ENCODE measurements at places on chromosomes 1 and 21.

DNA sequence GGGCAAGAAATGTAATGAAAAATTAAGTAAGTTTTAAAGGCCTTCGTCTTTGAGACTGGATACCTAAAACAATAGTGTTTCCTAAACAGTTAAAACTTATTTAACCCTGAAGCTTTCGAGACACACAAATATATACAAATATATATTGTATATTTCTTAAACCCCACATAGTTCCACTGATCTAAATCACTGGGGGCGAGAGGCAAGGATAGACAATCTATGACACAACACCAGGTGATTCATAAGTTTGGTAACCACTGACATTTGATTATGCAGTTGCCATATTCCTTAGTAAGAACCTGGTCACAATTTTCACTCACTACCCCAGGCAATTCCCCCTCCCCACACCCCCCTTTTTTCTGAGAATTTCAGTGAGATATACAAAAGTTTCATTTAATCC lies 55.3 kb upstream of the BOLA1 start:
- peak; percentile 74 for DNase-seq

- peak; percentile 76 for DNase-seq
Observed at GRCh38 chr1:153805042-153805745, 30.0 kb downstream of the SLC27A3 start.

DNA sequence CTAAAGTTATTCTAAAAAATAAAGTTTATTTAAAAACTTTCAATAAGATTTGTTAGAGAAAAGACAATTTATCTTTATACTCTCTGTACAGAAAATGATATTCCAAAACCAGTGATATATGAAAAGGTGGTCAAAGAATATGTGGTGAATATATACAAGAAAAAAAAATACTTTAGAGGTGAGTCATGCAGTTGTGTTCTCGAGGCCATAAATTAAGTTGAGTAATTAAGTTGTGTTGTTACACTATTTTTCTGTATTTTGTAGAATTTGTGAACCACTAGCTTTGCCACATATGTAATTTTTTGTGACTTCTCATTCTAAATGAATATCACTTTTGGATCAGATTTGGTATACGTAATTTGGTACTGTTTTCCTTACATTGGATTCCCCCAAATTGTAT lies 23.6 kb upstream of the DUSP10 start:
- DNase-seq = peak; percentile 25

GRCh38 chr1:10795276-10796021 lies 997 bp downstream of the CASZ1 start:
- no peak for DNase-seq

- no peak for DNase-seq
Observed at GRCh38 chr21:45819478-45820170, 161.9 kb upstream of the COL6A1 start.

- peak; percentile 88 for DNase-seq
Observed at GRCh38 chr1:26787706-26788514, at the start of gene PIGV. Gene PIGV (plus strand): TSS chr1:26787950. CDS start chr1:26790816, 2,866 bp downstream.

DNA sequence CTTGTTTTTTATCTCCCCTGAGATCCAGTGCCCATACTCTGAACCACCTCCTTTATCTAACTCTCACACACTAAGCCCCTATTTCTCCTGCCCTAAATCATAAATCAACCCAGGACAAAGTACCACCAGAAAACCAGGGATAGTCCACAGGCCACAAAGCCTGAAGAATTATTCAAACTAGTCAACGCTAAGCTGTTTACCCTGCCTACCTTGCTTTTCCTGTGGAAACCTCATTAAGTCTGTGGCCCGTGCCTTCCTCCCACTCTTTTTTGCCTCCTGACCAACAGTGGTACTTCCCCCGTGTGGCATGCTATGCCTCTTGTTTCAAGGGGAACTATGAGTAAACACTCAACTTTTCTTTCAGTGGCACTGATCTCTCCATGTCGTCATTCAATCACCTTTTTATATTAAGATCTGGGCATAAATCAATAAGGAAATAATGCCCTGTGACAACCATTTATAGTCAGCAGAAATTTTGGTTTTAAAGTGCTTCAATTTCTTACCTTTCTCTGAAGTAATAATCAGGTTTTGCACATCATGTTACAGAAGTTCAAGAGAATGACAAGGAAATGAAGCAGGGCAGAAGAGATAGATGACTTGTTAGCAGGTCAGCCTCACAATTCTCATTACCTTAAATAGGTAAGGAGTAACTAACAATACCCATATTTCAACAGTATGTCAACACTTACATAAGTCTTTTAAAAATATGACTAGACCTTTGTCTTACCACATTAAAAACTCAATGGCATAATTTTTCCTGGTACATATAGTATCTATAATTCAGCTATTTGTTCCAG lies 32.1 kb downstream of the EYA3 start:
- no peak for DNase-seq

GRCh38 chr1:38194472-38194871 lies 147.9 kb upstream of the POU3F1 start:
- no peak for DNase-seq

GRCh38 chr1:107776900-107777663 lies 187.9 kb downstream of the VAV3 start:
- no peak for DNase-seq

GRCh38 chr21:42836767-42837301 lies 42.5 kb downstream of the WDR4 start:
- no peak for DNase-seq

DNA sequence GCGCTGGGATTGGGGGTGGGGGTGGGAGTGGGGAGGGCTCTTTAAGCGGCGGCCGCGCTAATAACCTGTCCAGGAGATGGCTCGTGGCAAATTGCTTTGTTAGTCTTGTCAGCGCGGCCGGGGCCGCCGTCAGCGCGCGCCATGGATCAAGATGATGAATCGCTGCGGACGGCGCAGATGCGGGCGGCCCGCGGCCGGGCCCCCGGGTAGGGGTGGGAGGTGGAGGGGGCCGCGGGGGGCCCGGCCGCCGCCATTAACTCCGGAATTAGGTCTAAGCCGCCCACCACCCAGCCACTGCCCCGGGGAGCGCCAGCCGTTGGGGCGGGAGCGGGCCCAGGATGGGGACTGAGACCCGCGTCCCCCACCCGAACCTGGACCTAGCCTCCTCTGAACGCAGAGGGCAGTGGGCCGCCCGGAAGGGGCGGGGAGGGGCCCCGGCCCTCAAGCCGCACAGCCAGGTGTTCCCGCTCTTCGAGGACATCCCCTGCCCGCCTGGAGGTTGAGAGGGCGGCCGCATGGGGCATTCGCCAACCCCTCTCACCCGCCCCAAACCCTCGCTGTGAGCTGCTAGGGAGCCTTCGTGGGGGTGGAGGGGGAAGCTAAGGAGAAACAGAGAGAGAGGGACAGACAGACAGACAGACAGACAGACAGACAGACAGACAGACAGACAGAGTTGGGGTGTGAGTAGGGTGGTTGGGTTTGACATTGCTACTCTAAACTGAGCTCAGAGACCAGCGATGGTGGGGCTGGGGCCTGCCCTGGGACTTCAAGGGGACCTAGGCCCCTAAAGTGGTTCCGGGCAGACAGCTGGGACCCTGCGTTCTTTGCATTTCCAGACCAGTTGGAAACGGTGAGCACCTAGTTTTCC lies 3.8 kb upstream of the DMBX1 start:
- no peak for DNase-seq

DNA sequence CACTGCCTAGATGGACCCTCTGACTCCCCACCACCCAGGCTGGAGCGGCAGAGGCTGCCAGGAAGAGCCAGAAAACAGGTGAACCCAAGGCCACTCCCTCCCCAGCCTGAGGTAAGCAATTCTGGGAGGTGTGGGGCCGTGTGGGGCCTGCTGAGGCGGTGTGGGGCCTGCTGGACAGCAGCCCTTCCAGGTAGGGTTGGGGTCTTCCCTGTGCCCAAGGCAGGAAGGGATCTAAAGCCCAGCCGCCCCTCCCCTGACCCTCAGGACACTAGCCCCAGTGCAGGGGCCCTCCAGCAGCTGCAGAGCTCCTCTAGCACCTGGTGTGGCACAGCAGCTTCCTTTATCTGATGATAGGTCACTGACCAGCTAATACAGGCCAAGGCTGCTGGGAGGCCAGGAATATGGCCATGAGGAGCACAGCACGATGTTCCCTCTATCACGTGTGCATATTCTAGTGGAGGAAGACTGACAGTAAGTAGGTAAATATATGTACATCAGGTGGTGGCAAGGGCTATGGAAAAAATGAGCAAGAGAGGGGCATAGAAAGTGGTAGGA lies 86.9 kb downstream of the IER5 start:
- no peak for DNase-seq

- no peak for DNase-seq
Observed at GRCh38 chr1:69528376-69528775, 39.3 kb upstream of the LRRC7 start.

- DNase-seq = no peak
Observed at GRCh38 chr21:31410499-31411131, 66.6 kb upstream of the TIAM1 start.

DNA sequence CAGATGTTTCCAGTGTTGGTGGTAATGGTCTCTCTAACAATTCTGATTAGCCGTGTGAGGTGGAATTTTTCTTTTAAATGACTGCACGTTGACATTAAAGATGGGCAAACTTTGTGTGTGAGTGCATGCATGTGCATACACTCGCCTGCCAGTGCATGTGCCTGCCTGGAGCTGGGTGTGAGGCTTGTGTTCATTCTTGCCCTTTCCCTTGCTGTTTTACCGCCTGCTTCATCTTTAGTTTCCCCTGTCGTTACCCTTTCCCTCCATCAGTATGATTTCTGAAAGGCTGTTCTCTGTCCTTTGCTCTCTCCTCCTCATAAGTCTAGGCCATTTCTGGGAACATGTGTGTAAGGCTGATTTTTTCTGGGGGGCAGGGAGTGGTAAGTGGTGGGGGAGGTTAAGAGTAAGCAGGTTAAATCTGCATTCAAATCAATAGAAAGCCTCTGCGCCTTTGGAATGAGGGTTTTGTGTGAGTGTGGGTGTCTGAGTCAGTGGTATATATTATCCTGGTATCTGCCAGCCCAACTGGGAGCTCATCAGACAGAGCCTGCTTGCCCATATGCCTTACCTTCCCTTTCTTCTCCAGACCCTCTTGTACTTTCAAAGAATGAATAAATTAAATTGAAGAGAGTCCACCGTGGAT lies 112.5 kb downstream of the PBX1 start:
- no peak for DNase-seq

DNA sequence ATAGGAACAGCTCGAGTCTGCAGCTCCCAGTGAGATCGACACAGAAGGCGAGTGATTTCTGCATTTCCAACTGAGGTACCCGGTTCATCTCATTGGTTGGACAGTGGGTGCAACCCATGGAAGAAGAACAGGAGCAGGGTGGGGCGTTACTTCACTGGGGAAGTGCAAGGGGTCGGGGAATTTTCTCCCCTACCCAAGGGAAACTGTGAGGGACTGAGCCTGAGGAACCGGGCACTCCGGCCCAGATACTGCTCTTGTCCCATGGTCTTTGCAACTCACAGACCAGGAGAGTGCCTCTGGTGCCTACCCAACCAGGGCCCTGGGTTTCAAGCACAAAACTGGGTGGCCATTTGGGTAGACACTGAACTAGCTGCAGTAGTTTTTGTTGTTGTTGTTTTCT lies 307.1 kb downstream of the AMY1C start:
- DNase-seq = no peak

DNA sequence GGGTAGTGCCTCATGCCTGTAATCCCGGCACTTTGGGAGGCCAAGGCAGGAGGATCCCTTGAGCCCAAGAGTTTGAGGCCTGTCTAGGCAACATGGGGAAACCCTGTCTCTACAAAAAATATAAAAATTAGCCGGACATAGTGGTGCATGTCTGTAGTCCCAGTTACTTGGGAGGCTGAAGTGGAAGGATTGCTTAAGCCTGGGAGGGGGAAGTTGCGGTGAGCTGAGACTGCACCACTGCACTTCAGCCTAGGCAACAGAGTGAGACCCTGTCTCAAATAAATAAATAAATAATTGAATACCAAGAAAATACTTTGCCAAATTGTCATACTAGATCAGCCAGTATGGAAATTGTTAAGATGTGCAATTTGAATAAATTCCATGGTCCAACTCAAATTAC lies 5.9 kb upstream of the RBBP5 start:
- no peak for DNase-seq

DNA sequence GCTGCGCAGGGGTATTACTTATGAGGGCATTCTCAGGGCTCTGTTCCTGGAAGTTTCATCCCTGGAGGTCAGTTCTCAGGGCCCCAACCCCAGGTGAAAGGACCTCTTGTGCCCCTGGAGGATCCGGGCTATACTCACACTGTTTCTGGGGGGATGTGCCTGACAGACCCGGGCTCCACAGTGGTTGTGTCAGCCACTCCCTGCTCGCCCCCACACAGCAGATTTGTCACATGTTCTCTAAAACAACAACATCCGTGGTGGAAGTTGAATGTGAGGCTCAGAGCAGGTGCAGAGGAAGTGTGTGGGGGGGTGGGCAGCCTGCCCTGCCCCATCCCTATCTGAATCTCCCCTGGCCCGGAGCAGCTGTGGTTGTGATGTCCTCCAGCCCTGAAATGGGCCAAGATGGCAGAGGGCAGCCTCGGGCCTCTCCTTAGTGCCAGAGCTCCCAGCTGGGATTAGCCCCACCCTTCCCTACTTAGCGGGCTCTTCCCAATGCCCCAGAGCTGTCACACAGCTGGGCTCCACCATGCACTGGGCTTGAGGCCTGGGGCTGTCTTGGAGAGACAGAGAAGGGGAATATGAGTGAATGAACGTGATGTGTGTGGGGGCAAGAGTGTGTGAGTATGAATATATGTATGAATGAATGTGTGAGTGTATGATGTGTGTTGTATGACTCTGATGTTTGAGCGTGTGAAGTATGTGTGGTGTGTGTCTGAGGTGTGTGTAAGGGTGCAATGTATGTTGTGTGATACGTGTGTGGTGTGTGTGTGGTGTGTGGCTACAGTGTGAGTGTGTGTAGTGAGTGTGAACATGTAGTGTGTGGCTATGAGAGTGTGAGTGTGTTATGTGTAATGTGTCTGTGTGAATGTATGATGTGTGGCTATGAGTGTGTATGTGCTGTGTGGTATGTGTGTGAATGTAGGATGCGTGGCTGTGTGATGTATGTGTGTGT lies 1.5 kb upstream of the FCMR start:
- DNase-seq = no peak

DNA sequence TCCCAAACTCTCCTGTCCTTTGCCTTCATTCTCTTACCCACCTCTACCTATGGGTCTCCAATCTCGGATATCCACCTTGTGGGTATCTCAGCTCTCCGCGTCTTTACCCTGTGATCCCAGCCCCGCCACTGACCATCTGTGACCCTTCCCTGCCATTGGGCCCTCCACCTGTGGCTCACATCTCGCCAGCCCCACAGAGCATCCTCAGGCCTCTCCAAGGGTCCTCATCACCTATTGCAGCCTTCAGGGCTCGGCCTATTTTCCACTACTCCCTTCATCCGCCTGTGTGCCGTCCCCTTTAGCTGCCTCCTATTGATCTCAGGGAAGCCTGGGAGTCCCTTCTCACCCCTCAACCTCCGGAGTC lies 11.1 kb downstream of the BCAN start:
- no peak for DNase-seq

DNA sequence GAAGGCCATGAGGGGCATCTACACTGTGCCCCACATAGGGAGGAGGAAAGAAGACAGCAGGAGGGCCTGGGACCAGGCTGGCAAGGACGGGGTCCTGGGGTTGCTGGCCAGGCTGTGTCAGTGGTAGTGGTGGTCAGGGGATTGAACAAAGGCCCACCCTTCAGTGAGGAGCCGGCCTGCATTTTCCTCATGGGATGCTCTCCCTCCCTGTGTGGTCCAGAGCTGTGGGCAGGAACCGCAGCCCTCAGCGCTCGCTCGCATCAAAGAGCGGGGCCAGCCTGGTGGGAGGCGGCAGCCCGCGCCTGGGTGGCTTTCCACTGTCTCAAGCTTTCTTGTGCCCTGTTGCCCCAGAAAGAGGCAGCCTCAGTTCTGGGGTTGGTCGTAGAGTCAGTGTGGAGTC lies 24.8 kb downstream of the LHX4 start:
- no peak for DNase-seq

GRCh38 chr1:111598544-111598943 lies 21.0 kb upstream of the RAP1A start:
- DNase-seq = no peak

Measured in cardiac fibroblast (primary cell).